ENCODE measurements at places on chromosomes 6 and 20.

DNA sequence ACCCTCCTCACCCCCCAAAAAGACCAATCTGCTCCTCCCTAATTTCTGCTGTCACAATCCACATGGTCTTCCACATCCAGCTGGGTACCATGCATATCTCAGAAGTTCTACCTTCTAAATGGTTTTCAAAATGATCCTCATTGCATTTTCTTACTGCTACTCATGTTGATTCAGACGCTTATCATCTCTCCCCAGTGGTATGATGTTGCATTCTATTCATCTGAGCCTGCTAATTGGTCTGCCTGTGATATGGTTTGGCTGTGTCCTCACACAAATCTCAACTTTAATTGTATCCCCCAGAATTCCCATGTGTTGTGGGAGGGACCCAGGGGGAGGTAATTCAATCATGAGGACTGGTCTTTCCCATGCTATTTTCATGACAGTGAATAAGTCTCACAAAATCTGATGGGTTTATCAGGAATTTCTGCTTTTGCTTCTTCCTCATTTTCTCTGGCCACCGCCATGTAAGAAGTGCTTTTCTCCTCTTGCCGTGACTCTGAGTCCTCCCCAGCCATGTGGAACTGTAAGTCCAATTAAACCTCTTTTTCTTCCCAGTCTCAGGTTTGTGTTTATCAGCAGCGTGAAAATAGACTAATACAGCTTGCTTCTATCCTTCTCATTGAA lies 41.4 kb upstream of the CLIC5 start:
- no peak for DNase-seq

DNA sequence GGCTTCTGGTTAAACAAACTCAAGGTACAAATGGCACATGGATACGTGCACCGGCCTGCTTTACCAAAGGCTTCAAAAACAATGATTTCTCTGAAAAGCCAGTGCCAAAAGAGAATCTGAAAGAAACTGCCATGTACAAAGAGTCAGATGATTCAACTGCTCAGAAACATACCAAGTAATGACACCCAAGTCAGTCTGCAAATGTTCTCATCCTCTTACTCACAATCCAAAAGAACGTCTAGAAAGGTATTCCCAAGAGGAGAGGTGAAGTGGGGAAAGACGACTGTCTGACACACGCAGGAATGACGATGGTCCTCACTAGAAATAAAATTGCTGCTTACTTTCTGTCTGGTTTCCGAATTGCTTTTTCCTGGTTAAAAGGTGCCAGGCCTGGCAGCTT lies 52.9 kb downstream of the NFATC2 start:
- DNase-seq = no peak

DNA sequence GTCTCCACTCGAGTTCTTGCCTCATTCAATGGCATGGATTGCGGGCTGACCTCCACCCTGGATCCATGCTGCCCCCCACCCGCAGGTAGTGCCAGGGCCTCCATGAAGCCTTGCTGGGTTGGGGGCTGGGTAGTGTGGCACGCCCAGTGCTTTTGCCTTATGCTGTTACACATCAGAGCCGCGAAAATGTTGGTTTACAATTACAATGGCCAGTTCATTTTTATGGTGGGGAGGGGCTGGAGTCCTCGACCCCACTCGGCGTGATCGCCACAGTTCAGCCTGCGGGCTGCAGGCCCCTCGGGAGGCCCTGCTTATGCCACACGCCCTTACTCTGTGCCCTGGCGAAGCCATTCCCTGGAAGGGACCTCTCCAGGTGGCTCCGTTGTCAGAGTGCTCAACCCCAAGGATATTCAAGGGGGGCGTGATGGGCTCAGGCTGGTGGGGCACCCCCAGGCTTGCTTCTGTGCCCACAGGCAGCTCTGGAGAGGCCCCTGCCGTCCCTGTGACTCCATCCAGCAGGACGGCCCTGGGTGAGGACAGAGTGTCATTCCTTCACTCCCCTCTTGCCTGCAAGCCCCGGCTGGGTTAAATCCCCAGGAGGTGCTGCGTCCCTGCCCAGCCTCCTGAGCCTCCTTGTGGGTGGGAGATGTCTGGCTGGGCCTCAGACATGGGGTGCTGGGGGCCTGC lies 14.8 kb downstream of the ITPA start:
- no peak for DNase-seq

DNA sequence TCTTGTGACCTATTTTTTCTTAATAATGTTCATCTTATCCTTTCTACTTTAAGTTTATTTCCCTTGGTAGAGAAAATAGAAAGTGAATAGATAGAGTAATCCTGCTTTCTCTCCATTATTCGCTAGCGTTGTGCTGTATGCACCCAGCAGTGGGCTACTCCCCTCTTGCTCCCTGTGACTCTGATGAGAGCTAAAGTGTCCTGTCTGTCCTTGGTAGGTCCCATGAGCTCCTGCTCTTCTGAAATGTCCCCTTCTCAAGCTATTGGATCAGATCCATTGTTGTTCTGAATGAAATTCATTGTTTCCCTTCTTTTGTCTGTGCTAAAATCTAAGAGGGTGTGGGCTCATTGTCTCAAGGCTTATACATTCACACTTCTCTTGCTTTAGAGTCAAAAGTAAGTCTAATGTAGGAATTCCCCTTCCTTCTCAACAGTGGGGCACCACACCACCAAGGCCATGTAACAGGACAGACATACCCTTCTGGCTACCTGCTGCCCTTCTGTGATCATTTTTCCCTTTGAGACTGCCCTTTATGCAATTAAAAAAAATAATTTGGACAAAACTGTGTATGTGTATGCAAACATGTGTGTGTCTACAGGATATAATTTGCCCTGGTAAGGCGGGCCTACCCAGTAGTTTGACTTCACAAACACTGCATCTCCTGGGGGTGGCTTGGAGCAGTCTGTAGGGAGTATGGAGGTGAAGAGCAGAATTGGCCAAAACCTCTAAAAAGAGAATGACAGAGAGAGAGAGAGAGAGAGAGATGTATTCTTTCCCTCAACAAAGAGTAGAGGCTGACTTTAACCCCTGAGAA lies 167.0 kb upstream of the MYLIP start:
- DNase-seq = no peak

- no peak for DNase-seq
Observed at GRCh38 chr20:50403565-50404418, 106.4 kb upstream of the PTPN1 start.

- no peak for DNase-seq
Observed at GRCh38 chr6:158488065-158488464, 71.8 kb upstream of the TMEM181 start.

- no peak for DNase-seq
Observed at GRCh38 chr6:110656492-110656891, 158.8 kb downstream of the CDK19 start.

- DNase-seq = no peak
Observed at GRCh38 chr6:139710556-139710955, 336.1 kb upstream of the CITED2 start.

DNA sequence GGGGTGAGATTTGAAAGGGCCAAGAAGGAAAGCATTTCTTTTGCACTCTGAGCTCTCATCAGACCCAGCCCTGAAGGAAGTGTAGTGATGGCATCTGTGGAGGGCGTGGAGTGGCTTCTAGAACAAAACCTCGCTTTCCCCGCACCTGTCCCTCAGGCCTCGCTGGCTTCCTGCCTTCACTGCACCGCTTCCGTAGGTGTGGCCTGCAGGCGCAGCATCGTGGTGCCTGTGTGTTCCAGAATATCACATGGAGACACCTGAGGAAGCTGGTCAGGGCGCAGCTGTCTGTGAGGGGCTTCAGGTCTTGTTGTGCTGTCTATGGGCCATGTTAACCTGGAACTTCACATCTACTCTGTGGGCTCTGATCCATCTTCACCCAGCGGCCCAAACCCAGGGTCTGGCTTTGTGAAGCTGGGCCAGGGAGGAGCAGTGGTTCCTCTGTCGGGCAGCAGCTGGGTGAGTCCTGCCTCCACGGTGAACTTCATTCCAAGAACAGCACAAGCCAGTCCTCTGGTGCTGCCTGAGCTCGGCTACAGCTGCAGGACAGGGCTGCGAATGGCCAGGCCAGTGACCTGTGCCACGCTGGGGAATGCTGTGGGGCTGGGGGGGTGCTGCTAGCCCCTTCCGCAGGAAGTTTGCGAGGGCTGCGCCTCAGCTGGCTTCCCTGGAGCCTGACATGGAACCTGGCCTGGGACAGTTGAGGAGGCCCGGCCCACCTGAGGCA lies 40.9 kb downstream of the DSTN start:
- peak; percentile 29 for DNase-seq

DNA sequence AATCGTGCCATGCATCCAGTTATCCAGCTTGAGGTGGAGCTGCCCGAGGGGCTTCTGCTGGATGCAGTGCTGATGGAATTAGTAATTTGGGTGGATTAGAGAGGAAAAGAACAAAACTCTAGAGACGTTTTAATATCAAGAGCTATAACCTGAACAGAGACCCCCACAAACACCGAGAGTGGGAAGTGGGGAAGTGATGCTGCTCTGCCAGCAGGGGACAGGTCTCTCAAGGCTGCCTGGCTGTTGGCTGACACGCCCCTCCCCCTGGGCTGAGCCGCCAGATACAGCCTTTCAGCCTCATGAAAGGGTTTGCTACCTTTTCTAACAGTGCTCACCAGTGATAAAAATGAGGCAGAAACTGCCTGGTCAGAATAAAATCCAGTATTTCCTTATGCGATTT lies 9.6 kb downstream of the LEMD2 start:
- DNase-seq = no peak

GRCh38 chr6:154513601-154514320 lies 3.3 kb upstream of the CNKSR3 start:
- no peak for DNase-seq

DNA sequence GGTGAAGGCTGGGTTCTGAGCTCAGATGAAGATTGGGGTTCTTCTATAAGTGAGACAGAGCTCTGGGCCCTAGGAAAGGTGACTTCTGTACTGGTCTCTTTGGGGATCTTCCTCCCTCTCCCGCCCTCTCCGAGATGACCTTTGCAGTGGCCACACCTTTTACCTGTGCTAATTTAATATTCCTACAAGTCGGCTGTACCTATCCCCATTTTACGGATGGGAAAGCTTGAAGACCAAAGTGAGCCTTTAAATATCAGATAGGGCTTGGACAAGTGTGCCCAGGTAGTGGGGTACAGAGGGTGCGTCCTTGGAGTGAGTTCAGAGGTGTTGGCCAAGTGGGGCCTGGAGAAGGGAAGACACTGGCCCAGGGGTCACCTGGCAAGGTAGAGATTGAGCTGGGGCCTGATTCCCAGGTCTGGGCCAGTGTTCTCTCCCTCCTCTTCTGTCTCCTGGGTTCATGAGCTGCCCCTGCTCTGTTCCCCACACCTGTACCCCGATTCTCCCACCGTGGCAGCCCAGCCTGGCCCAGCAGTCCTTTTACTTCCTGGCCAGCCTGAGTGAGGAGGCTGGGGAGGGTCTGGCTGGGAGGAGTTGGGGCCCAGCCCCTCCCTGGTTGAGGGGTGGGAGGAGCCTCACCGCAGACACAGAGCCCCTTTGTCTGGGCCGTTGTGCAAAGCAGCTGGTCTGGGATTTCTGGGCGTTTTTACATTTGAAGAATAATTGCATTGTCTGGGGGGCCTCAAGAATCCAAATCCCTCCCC lies 152.1 kb upstream of the RNF24 start:
- DNase-seq = no peak

GRCh38 chr20:60060593-60060992 lies 102.4 kb downstream of the CDH26 start:
- no peak for DNase-seq

DNA sequence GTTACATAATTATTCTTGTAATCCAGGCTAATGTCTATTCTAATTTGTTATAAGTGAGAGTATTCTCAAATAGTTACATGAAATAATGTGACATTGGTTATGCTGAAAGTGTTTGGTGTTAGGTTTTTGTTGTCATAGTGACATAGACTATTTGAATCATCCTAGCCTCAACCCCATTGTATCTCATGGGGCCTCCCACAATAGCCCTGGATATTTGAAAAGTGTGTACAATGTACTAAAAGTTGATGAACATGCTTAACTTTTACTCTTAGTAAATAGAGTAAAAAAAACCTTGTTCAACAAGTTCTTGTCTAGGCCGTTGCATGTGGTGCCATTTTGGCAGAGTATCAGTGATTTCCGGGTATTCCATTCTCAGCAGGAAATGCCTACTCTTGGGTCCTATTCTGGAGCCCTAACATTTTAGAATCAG lies 83.0 kb downstream of the RTN4IP1 start:
- DNase-seq = no peak

GRCh38 chr6:75419980-75420379 lies 73.6 kb downstream of the FILIP1 start:
- DNase-seq = no peak

DNA sequence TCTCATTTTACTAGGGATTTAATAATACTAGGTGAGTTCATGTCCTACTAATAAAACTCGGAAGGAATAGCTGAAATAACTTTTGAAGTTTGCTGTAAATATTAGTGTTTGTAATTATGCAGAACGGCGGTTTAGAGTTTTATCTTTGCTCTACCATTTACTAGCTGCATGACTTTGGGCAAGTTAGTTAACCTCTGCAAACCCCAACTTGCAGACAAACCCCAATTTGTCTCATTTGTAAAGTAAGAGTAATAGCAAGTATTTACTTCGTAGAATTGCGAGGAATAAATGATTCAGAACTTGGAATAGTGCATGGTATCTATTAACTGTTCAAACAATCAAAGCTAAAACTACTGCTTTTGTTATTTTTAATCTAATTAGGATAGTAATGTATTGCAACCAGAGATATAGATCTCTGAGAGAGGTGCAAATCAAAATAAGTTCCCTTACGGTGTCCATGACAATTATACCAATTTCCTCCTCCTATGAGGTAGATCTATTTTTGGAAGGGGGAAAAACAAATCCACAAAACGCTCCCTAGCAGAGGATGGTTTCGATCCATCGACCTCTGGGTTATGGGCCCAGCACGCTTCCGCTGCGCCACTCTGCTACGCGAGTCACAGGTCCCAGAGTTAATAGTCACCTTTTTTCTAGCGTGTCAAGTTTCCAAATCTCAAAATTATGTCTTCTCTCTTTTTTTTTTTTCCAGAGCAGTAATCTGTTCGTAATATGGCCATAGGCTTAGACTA lies 35.1 kb upstream of the BTN3A2 start:
- no peak for DNase-seq

DNA sequence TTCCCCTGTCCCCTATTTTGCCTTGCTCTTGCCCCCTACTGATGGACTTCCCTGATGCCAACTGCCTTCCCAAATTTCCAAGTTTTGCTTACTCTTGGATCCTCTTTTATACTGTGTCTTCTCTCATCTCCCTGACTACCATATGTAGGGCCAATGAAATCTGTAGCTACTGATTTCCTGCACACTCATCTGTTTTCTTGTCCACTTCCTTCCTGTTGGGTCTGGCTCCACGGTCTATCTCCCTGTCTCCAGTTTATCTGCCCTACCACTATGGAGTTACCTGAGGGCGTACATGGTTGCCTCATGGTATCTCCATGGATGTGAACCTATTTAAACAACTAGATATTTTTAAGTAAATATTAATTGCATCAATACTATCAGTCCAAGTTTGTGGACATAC lies 140.3 kb upstream of the MCHR2 start:
- no peak for DNase-seq

- DNase-seq = no peak
Observed at GRCh38 chr6:107185391-107185970, 70.2 kb upstream of the BEND3 start.

GRCh38 chr20:23909390-23909789 lies 29.8 kb upstream of the CST5 start:
- DNase-seq = no peak
